Upper lobe of right lung (tissue), 1 donor: ENCODE measurements at places on chromosomes 5 and 9. TPM values are rescaled to one million over a fixed set of nuclear protein-coding genes. Genes with fewer than 3 reads are reported as not detected.

- DNase-seq, result peak; percentile 87
These were observed 1.8 kb downstream of the AQP3 start for GRCh38 chr9:33445389-33446239.

Gene MUSK
- 3.7 TPM for total RNA-seq

- peak; percentile 70 for DNase-seq
These were observed 22.1 kb upstream of the MARCHF6 start for GRCh38 chr5:10331341-10331796.

DNA sequence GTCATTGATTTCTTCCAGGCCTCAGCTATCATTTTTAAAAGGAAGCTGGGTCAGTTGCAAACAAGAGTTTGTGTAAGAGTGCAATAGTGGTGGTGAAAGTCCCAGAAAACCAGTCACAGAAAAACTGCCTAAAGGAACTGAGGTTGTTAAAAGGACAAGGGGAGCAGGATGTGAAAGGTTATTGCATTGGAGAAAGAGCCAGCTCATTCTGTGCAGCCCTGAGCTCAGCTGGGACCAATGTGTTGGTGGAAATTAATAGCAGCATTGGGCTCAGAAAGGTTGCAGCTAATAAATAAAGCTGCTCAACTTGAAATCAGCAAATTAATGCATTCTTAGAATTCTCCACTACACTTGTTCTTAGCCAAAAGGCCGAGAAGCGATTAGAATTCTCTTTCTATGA lies 34.9 kb downstream of the NREP start:
- DNase-seq, result no peak

DNA sequence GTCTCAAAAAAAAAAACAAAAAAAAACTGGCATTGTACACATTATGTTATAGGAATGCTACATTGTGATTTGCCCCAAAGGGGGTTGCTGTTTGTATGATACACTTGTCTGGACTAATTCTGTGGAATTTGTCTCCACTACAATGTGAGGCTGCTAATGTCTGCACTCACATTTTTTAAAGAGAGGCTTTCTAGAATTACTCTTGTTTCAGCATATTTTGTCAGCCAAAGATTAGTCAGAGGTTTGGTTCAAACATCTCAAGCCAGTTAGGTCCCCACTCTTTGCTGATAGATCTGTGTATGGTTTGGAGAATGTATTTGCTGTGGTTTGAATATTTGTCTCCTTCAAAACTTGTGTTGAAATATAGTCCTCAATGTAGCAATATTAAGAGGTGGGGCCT lies 59.3 kb upstream of the ZNF169 start:
- no peak for DNase-seq

- no peak for DNase-seq
These were observed 20.6 kb downstream of the PGGT1B start for GRCh38 chr5:115241881-115242642.

GRCh38 chr9:88805217-88805943 lies 185.9 kb upstream of the S1PR3 start:
- no peak for DNase-seq

Gene NKD2
- 64.4 TPM for total RNA-seq

Gene INSL6
- total RNA-seq, result not detected

Gene WDR31
- 2.6 TPM for total RNA-seq

- DNase-seq, result peak; percentile 82
These were observed 2.7 kb upstream of the ANXA2R start for GRCh38 chr5:43042626-43043399.

DNA sequence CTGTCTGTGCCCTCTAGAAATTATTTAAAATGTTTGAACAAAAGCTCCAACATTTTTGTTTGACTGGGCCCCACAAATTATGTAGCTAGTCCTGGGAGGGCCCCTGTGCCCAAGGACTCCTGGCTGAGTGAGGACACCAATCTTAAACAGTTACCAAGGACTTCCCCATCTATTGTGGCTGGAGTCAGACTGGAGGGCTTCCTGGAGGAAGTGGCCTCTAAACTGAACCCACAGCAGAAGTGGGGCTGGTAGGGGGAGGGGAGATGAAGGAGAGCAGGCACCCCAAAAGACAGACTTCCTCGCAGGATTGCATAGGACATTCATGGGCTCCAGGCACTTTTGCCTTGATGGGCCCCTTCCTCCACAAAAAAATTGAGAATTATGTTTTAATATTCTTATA lies 8.1 kb downstream of the ADAMTS13 start:
- DNase-seq, result no peak

- DNase-seq, result peak; percentile 69
These were observed 294.1 kb downstream of the FANCC start for GRCh38 chr9:95023217-95024003.

- no peak for DNase-seq
These were observed 250.5 kb downstream of the KCNN2 start for GRCh38 chr5:114612406-114612805.

DNA sequence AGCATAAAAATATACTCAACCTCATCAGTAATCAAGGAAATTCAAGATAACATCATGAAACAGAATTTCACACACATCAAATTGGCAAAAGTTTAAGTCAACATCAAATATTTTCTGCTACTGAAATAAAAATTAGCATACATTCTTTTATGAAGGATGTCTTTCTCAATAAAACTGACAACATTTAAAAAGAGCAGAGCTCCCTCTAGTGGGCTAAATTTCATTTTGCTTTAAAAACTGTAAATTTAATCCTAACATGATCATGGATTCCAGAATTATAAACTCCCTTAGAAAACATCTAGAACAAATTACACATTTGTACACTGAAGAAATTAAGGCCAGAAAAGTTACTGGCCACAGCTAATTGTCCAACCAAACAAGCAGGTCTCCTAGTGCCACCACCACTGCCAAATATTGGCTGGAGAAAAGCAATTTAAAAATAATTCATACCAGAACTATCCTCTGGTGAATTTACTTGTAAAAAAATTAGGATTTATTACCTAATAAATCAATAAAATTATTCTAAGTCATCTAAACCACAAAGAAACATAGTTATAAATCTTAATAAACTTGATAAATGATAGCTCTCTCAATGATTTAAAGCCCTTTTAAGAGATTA lies 31.2 kb downstream of the DEPDC1B start:
- DNase-seq, result no peak

Gene CD274
- total RNA-seq, result 25.9 TPM

GRCh38 chr9:13013991-13014883 lies 239.4 kb downstream of the LURAP1L start:
- no peak for DNase-seq

DNA sequence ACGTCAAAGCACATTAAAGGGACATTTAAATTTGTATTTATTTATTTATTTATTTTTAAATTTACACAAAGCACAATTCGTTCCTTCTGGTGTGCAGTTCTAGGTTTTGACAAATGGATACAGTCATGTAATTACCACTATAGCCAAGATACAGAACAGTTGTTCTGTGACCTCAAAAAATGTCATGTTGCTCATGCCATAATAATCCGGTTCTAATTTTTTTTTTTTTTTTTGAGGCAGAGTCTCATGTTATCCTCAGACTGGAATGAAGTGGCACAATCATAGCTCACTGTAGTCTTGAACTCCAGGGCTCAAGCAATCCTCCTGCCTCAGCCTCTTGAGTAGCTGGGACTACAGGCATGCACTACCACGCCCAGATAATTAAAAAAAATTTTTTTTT lies 7.8 kb downstream of the IGFBPL1 start:
- DNase-seq, result no peak

DNA sequence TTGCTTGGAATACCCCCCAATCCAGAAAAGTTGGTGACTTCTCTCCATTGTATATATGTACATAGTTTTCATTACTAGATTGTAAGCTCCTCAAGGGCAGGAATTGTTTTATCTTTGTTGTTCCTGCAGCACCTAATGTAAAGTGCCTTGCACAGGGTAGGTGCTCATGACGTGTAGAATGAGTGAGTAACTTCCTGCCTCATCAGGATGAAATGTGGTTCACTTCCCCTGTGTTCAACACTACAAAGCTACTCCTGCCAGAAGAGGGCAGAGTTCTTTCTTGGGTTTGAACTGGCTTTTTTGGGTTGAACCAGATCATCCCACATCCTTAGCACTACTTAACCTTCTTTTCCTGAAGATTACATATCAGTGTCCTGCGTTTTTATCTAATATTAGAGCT lies 23.9 kb downstream of the GTF3C4 start:
- no peak for DNase-seq

DNA sequence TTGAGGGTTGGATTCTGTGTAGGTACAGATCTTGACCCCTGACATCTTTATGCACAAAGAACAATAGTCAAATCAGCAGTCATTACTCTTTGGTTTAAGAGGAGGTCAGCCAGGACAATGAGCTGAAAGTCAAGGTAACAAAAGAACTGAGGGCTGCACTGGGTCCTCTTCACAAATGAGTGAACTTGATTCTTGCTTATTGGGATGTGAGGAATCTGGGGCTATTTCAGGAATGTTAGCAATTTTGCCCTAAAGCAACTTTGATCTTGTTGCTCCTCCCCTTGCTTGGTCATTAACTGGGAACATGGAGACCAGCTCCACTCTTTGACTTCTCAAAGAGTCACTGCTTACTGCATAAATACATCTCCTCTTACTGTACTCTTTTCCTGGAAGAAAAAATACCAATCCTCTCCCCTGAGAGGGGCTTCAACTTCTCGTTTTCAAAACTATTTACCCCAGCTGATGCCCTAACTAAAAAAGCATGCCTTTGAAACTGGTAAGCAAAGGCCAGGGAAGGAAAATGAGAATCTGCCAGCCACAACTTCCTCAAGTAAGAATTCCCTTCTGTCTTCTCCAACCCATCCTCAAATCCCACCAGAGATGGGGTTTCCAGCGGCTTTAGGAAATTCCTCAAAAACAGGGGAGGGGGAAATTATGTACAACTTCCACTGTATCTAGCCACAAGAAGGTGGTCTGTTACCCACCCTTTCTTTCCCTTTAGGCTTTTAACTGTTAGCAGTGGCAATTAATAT lies 368.3 kb downstream of the ENC1 start:
- no peak for DNase-seq

GRCh38 chr5:39779831-39780230 lies 355.1 kb upstream of the DAB2 start:
- DNase-seq, result no peak

GRCh38 chr5:164573397-164573796 lies 1068.0 kb downstream of the MAT2B start:
- DNase-seq, result no peak

Gene ENHO
- 0.61 TPM for total RNA-seq

Gene NR6A1
- total RNA-seq, result 4.0 TPM

DNA sequence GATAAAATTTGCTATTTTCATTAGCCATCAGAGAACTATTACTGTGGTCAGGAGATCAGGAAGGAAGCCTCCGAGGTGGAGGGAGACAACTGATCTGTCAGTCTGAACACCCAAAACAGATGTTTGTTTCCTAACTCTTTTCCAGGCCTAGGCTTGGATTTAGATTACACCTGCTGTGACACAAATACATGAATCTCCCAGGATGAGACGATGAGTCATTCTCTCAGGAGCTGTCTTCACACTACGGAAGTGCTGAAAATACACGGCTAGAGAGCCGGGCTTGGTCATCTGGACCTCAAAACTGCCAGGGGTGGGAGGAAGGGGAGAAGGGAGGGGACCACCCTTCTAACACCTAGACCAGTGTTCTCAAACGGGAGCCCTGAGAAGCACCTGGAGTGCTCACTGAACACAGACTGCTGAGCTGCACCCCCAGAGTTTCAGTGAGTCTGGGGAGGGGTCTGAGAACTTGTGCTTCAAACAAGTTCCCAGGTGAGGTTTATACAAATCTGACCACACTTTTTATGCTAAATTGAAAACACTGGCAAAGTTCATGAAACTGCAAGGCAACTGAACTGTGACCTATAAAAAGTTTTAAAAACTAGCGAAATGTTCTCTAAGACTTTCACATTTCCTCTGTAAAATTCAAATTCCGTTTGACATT lies 80.3 kb upstream of the EQTN start:
- DNase-seq, result no peak

DNA sequence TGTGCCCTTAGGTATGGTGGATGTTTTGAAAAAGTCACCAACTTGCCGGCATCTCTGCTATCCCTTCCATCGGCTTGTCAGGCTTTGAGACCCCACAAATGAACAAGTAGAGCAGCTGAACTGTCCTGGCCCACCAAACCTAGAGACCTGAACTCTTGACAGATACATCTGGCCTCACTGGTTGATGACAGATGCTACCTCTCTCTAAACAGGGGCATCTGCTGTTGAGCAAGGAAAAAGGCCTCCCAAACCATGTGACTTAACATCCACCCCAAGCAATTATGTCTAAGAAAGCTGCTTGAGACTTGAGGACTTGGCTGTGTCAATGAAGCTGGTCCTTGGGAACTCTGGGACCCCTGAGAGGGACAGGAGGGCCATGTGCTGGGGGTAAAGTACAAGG lies 2.3 kb downstream of the CCNI2 start:
- DNase-seq, result no peak

DNA sequence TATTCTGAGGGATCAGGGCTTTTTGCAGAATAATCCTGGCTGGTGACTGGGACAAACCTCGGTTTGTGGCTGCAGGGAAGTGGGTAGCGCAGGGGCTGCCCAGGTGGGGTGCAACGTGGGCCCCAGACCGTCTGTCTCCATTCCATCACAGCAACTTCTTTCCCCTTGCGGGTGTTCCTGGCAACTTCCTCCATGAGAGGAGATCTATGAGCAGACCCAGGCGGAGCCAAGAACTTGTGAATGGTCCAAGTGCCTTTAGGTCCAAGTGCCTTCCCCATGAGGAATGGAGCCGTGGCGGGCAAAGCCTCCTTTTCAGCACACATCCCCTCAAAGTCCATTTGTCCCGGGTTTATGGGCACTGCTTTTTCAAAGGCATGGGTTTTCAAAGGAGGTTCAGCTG lies 136.5 kb downstream of the PHF2 start:
- DNase-seq, result no peak

Gene SPINK4
- not detected for total RNA-seq

DNA sequence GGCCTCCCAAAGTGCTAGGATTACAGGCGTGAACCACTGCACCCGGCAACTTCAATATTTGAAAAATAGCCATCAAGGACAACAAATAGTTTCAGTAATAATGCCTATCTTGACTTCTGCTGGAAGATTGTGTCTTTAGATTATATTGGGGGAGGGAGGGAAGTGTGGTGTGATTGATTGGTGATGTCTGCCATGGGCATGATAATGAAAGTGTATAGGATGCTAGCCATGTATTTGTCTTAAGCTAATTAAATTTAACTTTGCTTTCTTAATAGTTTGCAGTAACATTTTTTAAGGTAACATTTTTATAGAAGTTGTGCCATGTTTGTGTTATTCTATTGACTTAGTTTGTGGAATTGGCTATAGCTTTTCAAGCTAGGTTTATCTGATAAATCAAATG lies 4.6 kb downstream of the JMY start:
- DNase-seq, result no peak

- DNase-seq, result no peak
These were observed 7.1 kb downstream of the LRRC26 start for GRCh38 chr9:137162505-137163364.

DNA sequence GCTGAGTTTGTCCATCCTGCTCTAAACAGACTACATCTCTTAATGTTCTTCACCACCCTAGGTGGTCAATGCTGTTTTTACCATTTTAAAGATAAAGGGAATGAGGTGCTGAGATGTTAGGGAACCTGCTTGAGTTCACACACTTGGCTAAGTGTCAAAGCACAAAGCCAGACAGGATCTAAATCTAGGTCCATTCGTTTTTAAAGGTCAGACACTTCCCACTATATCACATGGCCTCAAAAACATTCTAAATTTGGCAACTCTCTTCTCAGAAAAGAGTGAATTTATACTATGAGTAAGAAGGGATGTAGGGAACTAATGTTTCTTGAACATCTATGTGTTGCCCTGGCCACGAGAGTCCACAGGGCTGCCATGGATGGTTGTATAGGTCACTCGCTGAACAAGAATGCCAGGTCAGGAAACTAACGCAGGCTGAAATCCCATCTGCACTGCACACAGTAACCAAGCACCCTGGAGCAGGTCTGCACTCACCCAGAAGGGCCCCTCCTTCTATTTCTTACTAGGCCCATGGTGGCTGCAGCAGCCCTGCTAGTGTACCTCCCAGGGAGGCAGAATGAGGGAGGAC lies 213.0 kb downstream of the SPOCK1 start:
- DNase-seq, result no peak

Gene CAAP1
- total RNA-seq, result 11.6 TPM
